ENCODE measurements at places on chromosomes 7 and 10.

DNA sequence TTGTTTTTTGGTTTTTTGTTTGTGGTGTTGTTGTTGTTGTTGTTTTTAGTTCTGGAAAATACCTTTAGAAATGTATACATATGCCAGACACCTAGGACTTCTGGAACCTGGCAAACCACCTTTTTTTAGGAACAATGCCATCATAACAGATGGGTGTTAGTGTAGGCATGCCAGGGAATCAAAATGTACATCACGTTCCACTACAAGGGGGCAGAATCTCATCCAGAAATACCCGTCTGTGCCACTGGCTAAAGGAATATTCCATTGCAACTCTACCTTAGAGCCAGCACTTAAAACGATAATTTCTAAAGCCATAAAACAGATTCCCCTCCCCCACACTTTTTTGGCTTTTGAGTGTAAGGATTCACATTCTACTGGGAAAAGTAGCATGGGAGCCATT, 239.8 kb downstream of the ETV1 start:
- DNase-seq: no peak

- DNase-seq: no peak
These were observed 198.2 kb downstream of the MAD1L1 start for GRCh38 chr7:2034291-2035201.

DNA sequence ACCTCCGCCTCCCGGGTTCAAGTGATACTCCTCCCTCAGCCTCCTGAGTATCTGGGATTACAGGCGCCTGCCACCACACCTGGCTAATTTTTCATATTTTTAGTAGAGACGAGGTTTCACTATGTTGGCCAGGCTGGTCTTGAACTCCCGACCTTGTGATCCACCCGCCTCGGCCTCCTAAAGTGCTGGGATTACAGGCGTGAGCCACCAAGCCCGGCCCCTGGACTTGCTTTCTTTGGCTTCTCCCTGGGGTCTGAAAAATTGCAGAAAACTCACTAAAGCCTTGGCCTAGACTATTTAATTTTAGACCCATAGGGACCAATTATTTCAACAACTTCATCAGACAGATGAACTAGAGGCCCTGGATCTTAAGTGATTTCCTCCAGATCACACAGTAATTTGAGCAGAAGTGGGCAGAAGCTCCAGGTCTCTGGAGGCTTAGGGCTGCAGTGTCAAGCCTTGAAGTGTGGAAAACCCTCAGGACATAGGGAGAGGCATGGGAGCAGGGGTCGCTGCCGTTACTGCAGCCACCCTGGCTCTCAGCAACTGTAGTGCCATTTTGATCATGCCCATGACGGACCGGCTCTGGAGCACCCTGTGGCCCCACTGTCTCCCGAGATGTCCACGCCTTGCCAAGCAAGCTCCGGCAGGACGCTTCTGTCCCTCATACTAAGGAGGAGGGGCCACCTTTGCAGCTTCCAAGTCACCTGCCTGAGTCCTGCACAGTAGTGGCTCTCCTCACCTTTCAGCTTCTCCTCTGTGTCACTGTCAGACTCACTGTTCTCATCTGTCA, 72.4 kb downstream of the DENND2A start:
- no peak for DNase-seq

- peak; percentile 96 for DNase-seq
These were observed 115.5 kb upstream of the ZMIZ1 start for GRCh38 chr10:78953113-78953798.

- DNase-seq: no peak
These were observed 80.7 kb downstream of the SLC37A3 start for GRCh38 chr7:140317597-140317996.

DNA sequence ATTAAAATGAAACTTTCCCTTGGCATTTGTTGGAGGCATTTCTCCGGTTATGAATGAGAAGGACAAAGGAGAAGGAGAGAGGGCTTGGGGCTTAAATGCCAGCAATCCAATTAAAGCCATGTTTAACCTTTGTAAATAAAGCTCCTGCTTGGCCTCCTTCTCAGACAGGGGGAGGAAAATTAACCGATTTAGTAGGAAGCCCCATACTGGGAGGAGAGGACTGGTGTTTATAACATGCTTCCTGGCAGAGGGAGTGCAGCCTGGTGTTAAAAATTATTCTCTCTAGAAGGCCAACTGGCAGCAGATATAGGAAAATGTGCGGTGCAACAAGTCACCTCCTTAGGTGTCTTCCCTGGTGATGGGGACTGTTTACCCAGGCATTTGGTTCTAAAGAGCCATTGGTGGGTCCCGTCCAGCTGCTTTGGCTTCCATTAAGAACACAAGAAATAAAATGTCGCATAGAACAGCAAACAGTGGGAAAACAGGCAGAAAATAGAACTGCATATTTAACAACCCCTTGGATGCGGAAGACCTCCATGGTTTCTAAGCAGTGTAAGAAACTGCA, 846.5 kb downstream of the TYW1 start:
- DNase-seq: no peak

- DNase-seq: no peak
These were observed 92.6 kb downstream of the LHPP start for GRCh38 chr10:124554085-124554858.

DNA sequence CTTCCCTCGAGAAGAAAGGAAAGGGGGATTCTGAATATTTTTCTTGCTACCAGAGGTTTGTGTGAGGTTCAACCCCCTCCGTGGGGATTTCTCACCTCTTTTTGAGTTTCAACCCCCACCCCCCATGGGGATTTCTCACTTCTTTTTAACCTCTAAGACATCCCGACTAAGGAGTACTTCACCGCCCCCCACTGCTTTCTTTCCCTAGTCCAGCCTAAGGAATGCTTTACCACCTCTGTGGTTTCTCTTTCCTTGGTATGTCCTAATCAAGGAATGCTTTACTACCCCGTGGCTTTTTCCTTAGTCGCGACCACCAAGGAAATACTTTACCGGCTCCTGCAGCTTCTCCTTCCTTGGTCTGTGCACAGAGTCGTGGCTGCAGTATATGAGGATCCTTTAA, 149.4 kb downstream of the LYZL1 start:
- peak; percentile 26 for DNase-seq

- DNase-seq: peak; percentile 88
These were observed 175.3 kb upstream of the RHEB start for GRCh38 chr7:151694828-151695580.

- no peak for DNase-seq
These were observed 35.1 kb upstream of the TAS2R16 start for GRCh38 chr7:123030631-123031030.

- no peak for DNase-seq
These were observed 234.9 kb downstream of the ADARB2 start for GRCh38 chr10:1502451-1502850.

- peak; percentile 19 for DNase-seq
These were observed 831 bp downstream of the CCDC7 start for GRCh38 chr10:32446536-32447406.

GRCh38 chr10:47383261-47384147, 589 bp downstream of the ZNF488 start:
- no peak for DNase-seq

- no peak for DNase-seq
These were observed 264.9 kb downstream of the SKIDA1 start for GRCh38 chr10:21260506-21261149.

DNA sequence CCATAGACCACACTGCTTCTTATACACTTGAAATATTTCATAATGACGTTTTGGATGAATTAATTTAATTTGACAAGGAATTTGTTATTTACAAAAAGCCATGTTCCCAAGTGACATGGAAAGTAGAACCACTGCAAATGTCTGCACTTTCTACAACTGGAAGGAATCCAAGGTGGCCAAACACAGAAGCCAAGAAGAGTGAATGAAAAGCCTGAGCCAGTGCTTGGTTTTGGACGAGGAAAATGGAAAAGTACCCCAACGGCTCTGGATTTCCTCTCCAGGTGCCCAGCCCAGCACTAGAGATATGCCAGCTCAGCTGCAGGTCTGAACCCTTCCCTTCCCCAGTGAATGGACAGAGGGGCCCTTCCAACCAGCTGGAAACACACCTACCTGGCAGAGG, 279.4 kb downstream of the TNS3 start:
- no peak for DNase-seq

- no peak for DNase-seq
These were observed 239.1 kb upstream of the MEOX2 start for GRCh38 chr7:15925608-15926007.

GRCh38 chr10:12428447-12429135, 79.2 kb downstream of the CAMK1D start:
- no peak for DNase-seq

- DNase-seq: peak; percentile 19
These were observed 25.8 kb upstream of the EEPD1 start for GRCh38 chr7:36127075-36127740.

GRCh38 chr10:114684822-114685209, 26.7 kb upstream of the ABLIM1 start:
- DNase-seq: peak; percentile 85

DNA sequence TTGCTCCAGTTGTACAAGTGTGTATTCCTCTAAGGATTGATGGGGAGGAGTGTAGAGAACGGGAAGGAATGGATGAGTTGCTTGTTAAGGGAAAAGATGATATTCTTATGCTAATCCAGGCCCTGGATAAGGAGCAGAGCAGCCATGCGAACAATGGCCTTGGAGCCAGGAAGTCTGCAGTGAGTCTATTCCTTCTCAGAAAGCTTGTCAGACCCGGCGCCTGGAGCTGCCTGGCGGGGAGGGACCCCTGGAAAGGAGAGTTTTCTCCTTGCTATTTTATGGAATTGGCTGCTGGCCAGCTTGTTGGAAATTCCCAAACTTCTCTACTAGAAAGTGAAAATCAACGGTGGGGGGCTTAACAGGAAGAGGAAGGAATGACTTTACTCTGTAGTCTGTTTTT, 89.1 kb downstream of the MMRN2 start:
- DNase-seq: peak; percentile 57
